ENCODE measurements at places on chromosomes 5 and 9. TPM values are rescaled to one million over a fixed set of nuclear protein-coding genes. Genes with fewer than 3 reads are reported as not detected.

- no peak for DNase-seq
These were observed 17.3 kb downstream of the PLAC8L1 start for GRCh38 chr5:146088098-146088497.

SPATA31D4 gene
- not detected for total RNA-seq

FAM221B gene
- not detected for total RNA-seq

DNA sequence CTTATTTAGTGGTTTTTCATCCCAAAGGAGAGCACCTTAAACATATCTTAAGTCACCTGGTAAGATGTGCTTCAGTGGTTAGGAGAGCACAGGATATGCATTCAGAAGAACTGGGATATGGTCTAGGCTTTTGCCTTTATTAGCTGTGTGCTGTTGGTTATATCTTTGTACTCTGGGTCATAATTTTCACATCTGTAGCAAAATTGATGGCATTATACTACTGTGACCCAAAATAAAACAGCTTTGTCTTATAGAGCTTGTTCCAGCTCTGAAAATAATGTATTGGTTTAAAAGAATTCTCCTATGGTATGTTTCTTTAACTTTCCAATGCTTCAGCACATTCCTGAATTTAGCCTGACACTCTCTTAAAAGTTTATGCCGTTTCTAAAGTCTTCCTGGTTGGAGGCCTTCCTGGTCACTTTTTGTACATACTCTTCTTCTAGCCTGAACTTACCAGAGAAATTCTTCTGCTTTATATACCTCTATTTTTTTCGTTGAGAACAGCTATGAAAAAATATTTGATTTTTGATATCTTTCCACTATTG lies 337.1 kb upstream of the MPDZ start:
- DNase-seq, result no peak
